Mononuclear cell (primary cell): ENCODE measurements at places on chromosomes 4 and X. TPM values are rescaled to one million over a fixed set of nuclear protein-coding genes. Genes with fewer than 3 reads are reported as not detected.

The ZMAT1 gene
- 10.2 TPM for total RNA-seq

The MAGIX gene
- total RNA-seq: 0.42 TPM

The TMEM154 gene
- 10.6 TPM for total RNA-seq

The NAP1L3 gene
- 7.7 TPM for total RNA-seq

The KLHL4 gene
- total RNA-seq: not detected

The PASD1 gene
- not detected for total RNA-seq

The COPS4 gene
- 93.3 TPM for total RNA-seq

The RTL9 gene
- not detected for total RNA-seq

The TRIM61 gene
- 0.52 TPM for total RNA-seq

The TMPRSS11B gene
- total RNA-seq: not detected

The LRCH2 gene
- not detected for total RNA-seq
